Activated gamma-delta T cell (primary cell): ENCODE measurements at places on chromosomes 11 and 22.

DNA sequence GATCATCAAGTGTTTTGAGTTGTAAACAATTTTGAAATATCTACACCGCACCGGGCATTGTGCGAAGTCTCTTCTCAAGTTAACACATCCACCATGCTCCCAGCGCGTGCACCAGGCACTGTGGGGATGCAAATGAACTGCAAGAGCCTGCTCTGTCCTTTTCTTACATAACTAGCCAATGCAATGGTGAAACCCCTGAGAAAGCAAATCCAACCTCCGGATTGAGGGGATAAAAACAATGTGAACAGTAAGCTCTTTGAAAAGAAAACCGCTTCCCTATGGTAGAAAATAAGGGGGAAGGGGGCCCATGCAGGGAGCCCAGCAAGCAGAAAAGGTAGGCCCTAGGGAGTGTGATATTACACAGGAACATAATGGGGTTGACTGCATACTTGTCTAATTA is 274.9 kb upstream of the MPPED2 start:
- DNase-seq, result no peak

DNA sequence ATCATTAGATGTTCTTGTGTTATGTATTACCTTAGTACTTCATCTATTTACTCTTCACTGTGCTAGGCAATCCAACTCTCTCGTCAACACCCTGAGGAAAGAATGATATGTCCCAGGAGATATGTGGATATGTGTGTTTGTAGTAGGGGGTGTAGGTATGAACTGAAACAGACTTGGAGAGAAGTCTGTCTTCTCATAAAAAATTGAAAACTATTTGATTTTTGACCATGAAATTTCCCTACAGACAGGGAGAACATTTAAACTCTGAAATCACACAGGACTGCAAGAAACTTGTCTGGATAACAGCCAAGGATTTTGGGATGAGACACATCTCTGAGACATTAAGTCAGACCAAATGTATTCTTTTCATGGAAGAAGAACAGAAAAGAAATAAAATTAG is 967.0 kb upstream of the FAT3 start:
- DNase-seq, result no peak

GRCh38 chr11:75189108-75189507 is 38.2 kb downstream of the SLCO2B1 start:
- no peak for DNase-seq

- DNase-seq, result no peak
Observed at GRCh38 chr11:44842220-44842619, 108.5 kb downstream of the TP53I11 start.

- DNase-seq, result no peak
Observed at GRCh38 chr22:20551805-20552442, 44.5 kb downstream of the MED15 start.

DNA sequence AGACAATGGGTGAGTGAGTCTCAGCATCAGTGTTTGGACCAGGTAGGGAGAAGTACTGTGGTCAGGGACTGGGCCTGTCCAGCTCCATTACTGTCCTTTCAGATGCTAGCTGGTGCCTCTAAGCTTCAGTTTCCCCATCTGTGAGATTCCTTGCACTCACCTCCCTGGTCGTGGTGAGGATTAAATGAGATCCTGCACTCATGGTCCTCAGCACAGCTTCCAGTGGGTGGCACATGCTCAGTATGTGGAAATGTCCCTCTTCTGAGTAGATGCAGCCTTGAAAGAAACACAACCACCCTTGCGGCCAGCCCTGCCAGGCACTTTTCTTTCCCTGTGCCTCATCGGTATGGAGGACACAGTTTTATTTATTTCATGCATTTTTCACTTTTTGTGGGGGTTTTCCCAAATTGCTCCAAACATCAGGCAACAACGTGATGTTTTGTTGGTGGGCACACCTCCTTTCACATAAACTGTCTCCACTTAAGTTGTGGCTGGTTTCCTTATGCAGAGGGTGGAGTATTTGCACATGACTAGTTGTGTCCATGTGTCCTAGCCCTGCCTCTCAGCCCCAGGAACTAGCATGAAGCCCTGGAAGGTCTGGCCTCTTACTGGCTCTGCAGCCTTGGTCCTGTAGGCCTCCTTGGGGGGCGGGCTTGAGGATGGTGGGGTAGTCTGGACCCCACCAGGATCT is 1.1 kb downstream of the LZTR1 start:
- no peak for DNase-seq

- no peak for DNase-seq
Observed at GRCh38 chr11:3989276-3989920, 105.2 kb upstream of the RRM1 start.

DNA sequence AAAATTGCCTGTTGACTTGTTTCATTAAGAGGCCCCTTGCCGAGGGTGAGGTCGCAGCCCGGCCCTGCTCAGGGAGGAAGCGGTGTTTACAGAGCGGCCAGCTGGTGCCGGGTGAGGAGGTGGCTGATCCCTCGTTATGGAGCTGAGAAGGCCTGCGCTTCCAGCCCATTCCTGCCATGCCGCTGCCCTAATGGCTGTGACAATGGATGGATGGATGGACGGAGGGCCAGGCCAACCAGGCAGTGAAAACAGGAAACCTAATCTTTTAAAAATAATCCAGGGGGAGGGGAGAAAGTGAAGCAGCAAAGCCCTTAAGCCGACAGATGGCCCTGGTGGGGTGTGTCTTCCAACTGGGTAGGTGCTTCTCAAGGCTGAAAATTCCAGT is 38.5 kb downstream of the BCR start:
- no peak for DNase-seq

DNA sequence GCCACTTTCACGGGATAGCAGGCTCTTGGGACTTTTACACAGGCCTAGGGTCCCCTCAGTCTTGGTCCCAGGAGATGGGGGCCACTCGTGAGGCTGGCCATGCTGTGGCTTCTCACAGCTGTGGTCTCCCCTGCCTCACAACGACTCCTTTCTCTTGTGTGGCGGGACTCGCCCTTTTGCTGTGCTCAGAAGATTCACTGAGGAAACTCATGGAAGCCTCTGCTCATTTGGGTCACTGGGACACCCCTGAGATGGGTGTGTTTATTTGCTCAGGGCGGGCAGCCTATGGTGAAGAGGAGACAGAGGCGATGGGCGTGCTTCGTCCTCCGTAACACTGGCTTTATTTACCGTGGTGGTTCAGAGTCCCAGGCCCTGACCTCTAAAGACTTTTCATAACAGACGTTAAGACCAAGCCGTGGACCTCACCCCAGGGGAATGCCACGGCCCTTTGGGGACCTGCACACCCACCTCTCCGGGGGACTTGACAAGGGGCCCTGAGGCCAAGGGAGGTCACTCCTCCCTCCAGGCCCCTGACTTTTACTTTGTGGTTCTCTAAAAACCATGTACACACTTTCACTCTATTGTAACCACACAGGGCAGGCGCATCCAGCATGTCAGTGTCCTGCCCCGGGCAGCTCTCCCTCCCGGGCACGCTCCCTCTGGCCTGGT is 15.5 kb downstream of the TEF start:
- no peak for DNase-seq

DNA sequence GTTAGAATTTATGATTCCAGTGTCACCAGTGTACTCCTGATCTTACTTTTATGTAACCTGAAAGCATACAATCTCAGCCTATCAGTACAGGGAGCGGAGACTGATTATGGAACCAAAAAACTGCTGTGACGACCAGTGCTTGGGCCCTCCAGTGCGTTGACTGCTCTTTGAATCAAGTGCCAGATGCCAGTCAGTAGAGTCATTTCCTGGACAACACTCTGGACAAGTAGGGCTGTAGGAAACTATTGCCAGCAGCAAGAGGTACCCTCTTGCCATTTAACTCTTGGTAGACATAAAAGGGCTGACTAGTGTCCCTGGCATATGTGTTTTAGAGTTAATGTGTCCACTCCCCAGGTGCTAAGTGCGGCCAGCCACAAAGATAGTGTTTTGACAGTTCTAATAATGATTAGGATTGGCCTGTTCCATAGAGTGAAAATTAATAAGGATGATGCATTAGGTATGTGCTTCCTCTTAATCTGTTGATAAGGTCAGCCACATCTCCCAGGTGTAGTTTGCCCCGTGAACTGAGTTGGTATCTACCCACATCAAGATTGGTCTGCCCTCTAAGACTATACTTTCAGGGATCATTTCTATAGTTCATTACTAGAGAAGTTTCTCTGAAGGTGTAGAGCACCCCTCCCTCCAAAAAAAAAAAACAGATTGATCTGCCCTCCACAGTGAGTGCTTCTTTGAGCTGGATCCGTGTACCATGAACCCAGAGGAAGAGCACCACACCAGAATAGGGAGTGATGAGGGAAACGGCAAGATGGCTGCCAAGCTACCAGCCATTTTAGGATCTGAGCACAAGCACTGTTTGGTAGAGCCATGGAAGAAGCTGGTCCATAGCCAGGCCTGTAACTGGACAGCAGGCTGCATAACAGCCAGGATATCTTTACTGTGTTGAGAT is 20.7 kb upstream of the AIFM3 start:
- no peak for DNase-seq

DNA sequence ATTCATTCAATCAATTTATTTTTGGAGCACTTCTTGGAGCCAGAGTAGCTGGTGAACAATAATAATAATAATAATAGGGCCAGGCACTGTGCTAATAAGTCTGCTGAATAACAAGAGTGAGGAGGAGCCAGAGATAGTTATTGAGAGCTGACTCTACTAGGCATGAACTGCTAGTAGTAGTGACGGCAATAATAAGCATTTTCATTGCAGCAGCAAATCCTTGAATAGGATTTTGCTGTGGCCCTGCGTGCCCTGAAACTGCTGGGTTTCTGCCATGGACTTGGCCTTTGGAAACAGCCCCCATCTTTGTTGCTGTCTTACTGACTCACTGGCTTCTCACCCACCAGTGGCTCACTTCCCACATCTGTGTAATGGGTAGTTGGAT is 545.9 kb downstream of the MIAT start:
- no peak for DNase-seq

DNA sequence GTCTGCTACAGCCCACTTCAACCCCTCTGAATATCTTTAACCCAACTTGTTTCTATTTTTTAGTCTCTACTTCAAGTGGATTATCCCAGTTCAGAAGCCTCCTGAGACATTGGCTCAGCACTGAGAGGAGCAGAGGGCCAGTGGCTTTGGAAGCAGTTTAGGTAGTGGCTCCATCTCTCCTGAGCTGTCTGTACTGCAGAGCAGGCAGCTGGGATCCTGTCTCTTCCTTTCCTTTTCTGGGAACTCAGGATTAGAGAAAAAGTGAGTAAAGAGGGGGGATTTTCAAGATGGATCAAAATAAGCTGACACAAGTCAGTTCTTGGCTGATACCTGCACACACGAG is 512.0 kb downstream of the OPCML start:
- DNase-seq, result no peak

GRCh38 chr11:99176430-99176829 is 155.7 kb downstream of the CNTN5 start:
- DNase-seq, result no peak

DNA sequence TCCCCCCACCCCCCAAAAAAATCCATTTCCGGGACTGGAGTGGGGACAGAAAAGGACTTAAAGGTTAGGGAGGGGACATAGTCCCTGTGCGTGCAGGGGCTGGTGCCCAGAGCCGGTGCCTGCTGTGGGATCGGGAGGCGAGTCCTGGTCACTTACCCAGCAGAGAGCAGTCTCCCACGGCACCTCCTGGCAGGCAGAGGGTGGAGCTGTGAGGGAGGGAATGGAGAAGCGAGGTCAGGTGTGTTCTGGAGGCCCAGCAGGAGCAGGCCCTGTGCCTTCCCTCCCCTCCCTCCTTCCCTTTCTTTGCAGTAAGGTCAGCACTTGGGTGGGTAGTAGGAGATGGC is 28.4 kb downstream of the SHANK3 start:
- DNase-seq, result no peak

DNA sequence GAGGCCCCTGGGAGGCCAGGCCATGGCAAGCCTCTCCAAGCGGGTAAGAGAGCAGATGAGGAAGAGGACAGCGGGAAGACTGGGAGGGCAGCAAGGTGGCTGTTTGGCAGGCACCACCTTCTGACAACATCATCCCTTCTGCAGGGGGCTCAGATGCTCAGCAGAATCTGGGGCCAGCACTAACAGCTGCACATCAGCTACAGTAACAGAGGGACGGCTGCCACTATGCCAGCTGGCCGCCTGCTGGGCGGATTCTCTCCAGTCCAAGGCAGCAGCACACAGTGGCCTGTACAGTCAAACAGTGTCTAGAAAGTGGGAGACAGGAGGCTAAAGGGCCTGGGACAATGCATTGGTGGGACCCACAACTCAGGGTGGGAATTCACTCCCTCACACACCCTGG is 10.7 kb upstream of the TXN2 start:
- DNase-seq, result no peak

DNA sequence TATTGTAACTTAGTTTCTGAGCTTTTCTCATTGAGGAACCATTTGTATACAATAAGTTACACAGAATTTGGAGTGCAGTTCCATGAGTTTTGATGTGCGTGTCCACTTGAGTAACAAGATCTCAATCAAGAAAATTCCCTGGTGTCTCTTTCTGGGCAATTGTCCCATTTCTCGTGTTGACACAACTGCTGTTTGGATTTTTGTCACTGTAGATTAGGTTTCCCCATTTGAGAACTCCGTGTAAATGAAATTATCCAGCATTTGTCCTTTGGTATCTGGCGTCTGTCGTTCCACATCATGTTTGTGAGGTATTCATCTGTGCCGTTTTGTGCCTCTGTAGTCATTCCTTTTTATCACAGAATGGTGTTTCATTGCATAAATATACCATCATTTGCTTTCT is 547.0 kb downstream of the TBC1D22A start:
- DNase-seq, result no peak

DNA sequence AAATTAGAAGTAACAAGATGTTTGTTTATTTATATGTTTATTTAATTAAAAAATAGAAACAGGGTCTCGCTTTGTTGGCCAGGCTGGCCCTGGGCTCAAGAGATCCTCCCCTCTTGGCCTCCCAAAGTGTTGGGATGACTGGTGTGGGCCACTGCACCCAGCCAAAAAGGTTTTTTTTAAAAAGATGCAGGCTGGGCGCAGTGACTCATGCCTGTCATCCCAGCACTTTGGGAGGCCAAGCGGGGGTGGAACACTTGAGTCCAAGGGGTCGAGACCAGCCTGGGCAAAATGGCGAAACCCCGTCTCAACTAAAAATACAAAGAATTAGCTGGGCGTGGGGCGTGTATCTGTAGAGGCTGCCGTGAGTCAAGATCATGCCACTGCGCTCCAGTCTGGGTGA is 13.4 kb downstream of the DRD4 start:
- DNase-seq, result no peak

DNA sequence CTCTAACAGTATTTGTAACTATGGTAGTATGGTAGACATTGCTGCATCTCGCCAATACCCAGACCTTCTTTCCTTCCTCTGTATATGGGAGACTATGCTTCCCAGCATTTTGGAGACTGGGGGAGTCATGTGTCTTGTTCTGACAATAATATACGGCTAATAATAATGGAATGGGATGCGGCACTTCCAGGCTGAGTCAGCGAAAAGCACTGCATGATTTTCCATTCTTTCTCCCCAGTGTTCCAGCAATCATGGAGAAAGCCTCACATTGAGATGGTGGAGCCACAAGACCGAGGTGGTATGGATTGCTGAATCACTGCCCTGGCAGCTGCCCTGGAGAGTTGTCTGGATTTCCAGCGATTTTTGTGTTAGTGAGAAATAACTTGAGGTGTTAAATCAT is 77.1 kb upstream of the FIBIN start:
- DNase-seq, result no peak
